ENCODE measurements at places on chromosomes 3 and 15. TPM values are rescaled to one million over a fixed set of nuclear protein-coding genes. Genes with fewer than 3 reads are reported as not detected.

Gene FAM107A
- 48.1 TPM for polyA plus RNA-seq

Gene CCDC50
- polyA plus RNA-seq, result 23.4 TPM

Gene AQP9
- 329 TPM for polyA plus RNA-seq

Gene TTLL3
- 28.4 TPM for polyA plus RNA-seq

Gene C2CD4B
- 3.4 TPM for polyA plus RNA-seq

Gene GPR149
- not detected for polyA plus RNA-seq

Gene NFKBIZ
- polyA plus RNA-seq, result 27.6 TPM

Gene TNFSF10
- 78.6 TPM for polyA plus RNA-seq
